Cerebellar nuclear complex (tissue), 1 donor: ENCODE measurements at places on chromosomes 4 and X.

GRCh38 chr4:107624024-107624423 is 96.0 kb downstream of the PAPSS1 start:
- no peak for DNase-seq

- no peak for DNase-seq
Measured at GRCh38 chr4:36222702-36223101, 21.6 kb downstream of the ARAP2 start.

GRCh38 chr4:16217300-16218051 is 8.8 kb downstream of the TAPT1 start:
- no peak for DNase-seq

- no peak for DNase-seq
Measured at GRCh38 chr4:105956569-105956968, 61.3 kb downstream of the NPNT start.

- DNase-seq, result no peak
Measured at GRCh38 chr4:165662341-165662740, 210.7 kb upstream of the TLL1 start.

- no peak for DNase-seq
Measured at GRCh38 chr4:78638337-78639172, 87.0 kb downstream of the ANXA3 start.

- no peak for DNase-seq
Measured at GRCh38 chrX:50756276-50756675, 57.7 kb downstream of the SHROOM4 start.

- DNase-seq, result no peak
Measured at GRCh38 chrX:2188840-2189239, 311.9 kb downstream of the DHRSX start.

GRCh38 chr4:40190019-40190418 is 6.8 kb upstream of the RHOH start:
- DNase-seq, result no peak
